A549 (cell line): ENCODE measurements at places on chromosomes 16 and 17.

DNA sequence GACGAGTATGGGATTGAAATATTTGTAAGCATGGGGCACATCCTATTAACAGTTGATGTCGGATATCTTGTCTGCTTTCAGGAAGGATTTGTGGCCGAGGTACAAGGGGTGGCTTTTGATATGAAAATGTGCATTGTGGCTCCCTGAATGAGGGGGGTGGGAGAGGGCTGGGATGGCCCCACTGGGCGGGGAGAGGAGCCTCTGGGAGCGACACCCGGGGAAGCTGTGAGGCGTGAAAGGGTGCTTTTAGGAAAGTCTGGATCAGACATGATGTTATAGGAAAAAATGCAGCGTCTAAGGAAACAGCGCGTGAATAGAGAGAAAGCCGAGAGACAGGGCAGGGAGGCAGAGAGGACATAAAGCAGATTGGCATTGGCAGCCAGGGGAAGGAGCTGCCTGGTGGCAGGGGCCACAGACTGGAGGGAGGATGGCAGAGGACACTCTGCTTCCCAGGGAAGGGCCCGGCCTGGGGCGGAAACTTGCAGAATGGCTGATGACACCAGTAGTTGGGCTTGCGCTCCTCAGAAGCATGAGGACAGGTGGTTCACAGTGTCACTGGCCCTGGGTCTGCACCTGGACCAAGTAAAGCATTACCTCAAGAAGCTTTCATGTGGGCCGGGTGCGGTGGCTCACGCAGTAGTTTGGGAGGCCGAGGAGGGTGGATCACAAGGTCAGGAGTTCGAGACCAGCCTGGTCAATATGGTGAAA lies 95.7 kb downstream of the NTN1 start:
- DNase-seq: no peak

GRCh38 chr17:29251184-29251583 lies 4.5 kb downstream of the CRYBA1 start:
- no peak for DNase-seq

GRCh38 chr17:70498631-70499030 lies 329.3 kb downstream of the KCNJ2 start:
- no peak for DNase-seq

DNA sequence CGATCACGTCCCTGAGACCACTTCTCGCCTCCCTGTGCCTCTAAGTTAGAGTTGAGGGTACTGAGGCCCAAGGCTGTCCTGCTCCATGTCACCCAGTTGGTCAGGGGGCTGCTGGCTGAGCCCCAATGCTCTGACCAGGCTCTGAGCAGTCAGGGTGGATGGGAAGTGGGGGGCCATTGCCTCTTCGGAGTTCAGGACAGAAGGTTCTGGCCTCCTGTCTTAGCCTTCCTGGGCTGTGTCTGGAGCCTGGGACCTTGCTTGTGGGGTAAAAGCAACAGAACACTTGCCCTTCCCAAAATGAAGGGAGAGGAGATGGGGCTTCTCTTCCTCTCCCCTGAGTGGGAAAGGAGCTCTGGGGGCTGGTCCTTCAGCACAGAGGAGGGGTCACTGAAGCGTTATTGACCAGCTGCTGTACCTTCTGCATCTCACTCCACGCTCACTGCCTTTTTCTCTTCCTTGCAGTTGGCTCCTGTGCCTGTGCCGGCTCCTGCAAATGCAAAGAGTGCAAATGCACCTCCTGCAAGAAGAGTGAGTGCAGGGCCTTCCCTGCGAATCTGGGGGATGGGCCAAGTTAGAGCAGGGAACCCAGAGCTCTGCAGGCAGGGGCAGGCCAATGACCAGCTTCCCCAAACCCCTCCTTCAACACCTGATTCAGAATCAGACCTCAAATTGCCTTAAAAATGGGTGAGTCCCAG lies 580 bp downstream of the MT1X start:
- DNase-seq: no peak

DNA sequence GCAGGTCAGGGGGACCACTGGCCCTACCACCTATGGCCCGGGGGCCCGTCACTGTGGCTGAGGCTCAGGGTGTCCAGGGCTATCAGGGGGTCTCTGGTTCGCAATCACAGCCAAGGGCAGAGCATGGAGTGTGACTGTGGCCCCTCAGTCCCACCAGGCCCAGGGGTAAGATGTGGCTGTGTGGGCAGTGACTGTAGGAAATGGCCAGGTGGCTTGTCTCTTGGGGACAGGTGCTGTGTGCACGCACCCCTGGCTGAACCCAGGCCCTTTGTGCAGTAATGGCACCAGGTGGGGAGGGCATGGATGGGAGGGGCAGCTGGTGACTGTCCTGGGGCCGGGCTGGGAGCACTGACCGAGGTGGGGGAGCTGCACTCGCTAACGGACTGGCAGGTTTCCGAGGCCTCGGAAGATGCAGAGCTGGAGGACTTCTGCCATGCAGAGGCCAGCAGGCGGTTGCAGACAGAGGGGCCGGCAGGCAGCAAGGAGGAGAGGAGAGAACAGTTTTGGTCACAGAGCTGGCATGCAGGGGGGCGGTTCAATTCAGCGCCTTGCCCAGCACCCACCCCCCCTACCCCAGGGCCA lies 18.8 kb downstream of the IL34 start:
- DNase-seq: no peak

DNA sequence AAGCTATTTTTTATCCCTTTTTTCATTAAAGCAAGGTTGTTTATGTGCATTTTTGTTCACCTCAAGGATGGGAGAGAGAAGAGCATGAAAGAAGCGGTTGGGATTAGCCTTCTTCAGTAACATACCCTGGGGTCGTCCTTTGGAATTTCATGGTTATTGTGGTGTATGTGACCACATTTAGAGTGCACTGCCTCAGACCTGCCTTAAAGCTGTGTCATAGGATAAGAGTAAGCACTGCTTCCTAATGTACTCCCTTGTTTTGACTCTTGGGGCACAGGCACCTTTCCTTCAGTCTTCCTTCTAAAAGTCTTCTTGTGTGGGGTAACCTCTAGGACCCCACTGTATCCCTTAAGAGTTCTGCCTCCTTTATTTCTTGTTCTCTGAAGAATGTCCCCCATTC lies 28.9 kb downstream of the TNRC6A start:
- no peak for DNase-seq

GRCh38 chr17:14334919-14335318 lies 34.0 kb downstream of the HS3ST3B1 start:
- DNase-seq: no peak

DNA sequence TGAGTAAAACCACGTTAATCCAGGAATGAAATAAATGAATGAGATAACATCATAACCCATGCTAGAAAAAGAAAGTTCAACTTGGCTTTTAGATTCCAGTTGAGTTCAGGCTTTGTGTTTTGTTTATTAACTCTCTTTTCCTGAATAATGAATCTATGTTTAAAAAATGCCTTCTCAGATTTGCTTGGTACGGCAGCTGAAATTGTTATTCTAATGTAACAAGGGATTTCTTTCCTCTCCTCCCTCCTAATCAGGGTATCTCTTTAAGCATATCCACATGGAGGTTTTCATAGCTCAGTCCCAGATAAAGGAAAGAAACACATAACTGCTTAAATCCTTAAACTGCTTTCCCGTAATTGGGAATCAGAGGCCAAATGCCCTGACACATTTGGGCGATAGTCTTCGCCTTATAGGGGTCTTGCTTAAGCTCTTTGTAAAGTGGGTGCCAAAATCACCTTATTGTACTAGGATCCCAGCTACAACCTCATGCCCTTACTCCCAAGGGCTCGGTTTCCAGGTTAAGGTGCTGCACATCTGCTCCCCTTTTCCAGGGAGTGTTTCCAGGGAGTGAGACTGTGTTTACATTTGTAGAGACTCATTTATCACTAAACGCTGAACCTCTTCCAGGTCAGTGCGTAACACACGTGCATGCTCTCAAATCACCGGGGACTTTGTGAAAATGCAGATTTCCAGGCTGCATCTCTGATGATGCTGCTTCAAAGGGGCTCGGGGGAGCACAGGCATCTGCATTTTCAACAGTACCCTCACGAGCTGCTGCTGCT lies 142.8 kb upstream of the FOXF1 start:
- no peak for DNase-seq

- no peak for DNase-seq
These were observed 17.4 kb downstream of the NXN start for GRCh38 chr17:962166-962565.

DNA sequence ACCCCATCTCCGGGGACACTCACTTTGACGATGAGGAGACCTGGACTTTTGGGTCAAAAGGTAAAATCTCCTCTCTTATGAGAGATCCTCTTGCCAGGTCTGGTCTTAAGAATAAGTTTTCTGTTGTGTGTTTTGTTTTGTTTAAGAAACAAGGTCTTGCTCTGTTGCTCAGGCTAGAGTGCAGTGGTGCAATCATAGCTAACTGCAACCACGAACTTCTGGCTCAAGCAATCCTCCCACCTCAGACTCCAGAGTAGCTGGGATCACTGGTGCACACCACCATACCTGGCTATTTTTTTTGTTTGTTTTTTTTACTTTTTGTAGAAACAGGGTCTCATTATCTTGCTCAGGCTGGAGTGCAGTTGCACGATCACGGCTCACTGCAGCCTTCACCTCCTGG lies 4.1 kb downstream of the MMP25 start:
- no peak for DNase-seq

DNA sequence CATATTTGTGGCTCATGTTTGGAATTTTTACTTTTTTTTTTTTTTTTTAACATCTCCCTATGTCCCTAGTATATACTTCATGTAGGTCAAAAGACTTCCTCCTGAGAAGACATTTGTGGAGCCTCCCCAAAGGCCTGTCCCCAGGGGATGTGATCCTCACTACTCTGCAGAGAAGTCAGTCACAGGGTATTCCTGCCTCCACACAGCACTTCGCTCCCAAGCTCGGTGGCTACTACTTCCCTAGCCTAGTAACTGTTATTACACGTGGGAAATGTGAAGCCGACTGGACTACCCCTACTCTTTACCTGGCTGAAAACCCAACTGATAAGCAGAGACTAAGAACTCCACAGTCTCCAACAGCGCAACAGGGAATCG lies 116.8 kb downstream of the HIC1 start:
- no peak for DNase-seq

GRCh38 chr17:67619555-67619954 lies 98.2 kb upstream of the NOL11 start:
- DNase-seq: no peak

GRCh38 chr16:2238838-2239675 lies 2.8 kb downstream of the DNASE1L2 start:
- DNase-seq: no peak

DNA sequence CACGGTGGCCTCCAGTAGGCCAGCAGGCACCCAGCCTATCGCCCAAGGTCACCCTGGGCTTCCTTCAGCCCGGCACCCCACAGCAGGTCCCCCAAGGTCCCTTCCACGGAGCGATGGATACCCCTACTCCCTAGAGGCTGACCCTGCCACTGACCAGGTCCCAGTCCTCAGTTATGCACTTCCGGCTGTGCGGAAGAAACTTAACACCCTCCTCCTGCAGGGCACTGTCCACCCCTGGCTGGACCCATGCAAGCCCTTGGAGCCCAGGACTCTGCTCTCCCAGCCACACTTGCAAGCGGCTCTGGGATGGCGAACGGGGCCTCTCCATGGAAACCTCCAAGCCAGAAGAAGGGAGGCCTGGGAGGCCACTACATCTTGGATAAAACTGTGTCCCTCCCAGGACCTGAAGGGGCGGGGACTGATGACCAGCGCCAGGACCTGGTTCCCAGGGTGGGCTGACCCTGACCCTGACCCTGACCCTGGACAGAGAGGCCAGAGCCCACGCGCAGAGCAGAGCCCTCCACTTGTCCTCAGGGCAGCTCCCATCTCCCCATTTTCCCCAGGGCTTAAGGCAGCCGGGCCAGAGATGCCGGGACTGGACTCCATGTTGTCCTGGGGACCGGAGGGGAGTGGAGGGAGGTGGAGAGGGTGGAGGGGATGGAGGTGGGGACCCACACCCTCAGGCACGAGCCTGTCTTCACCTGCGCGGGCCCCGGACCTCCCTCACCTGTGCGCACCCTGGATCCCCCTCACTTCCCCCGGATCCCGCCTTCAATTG lies 734 bp downstream of the CEP131 start:
- DNase-seq: no peak

GRCh38 chr17:49618028-49618611 lies 42.4 kb downstream of the NXPH3 start:
- DNase-seq: no peak

- peak; percentile 66 for DNase-seq
These were observed 109.1 kb downstream of the MSI2 start for GRCh38 chr17:57365420-57365819.

GRCh38 chr17:17151541-17151940 lies 54.6 kb downstream of the PLD6 start:
- peak; percentile 51 for DNase-seq

GRCh38 chr17:50274142-50274896 lies at the start of gene TMEM92:
Gene TMEM92 (plus strand): TSS chr17:50274466. CDS start chr17:50274502, 36 bp downstream.
- peak; percentile 86 for DNase-seq

DNA sequence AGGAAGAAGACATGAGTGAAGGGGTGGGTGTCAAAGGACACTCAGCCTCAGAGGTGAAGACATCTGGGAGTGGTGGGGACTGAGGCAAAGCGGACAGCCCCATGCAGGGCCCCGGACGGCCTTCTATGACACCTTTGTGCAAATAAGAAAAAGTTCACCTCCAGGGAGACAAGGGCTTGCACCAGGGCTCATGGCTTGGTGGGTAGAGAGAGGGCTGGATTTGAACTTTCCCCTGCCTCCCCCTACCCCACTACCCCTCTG lies 30.5 kb downstream of the LRRC75A start:
- DNase-seq: no peak

- no peak for DNase-seq
These were observed 149.0 kb upstream of the GOT2 start for GRCh38 chr16:58883131-58883530.

DNA sequence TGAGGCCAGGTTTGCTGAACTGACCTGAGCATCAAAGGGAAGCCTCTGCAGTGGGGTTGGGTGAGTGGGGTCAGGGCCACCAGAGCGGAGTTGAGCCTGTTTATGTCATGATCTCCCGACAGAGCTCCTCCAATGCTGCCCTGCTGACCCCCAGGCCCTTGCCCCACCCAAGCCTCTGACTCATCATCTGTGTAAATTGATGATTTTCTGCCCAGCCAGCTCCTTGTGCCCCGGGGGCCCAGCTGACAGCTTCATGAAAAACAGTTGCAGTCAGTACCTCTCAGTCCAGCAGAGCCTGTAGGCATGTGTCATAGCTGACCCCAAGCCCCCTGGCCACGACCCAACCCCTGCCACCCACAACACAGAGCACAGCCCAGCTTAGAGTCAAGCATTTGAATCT lies 134.9 kb downstream of the CCT6B start:
- DNase-seq: no peak

- DNase-seq: no peak
These were observed 91.8 kb downstream of the STH start for GRCh38 chr17:46090871-46091270.

- no peak for DNase-seq
These were observed 398.4 kb upstream of the HSBP1 start for GRCh38 chr16:83409347-83409746.
